ENCODE measurements at places on chromosomes 13 and 19.

DNA sequence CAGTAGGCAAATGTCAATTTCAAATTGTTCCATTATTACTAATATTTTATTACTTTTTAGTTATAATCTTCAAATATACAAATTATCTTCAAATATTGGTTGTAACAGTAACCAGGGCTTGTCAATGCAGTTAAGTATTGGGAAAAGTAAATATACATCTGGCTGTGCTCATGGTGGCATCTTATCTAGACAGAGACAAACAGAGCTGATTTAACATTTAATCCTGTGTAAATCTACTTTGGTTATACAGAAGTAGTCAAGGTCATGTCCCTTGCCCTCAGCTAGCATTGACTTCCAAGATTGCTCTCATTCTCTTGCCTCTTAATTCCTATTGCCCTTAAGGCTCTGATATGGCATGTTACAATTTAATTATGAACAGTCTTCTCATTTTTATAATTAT lies 98.4 kb upstream of the KLHL1 start:
- DNase-seq: no peak

- no peak for DNase-seq
Measured at GRCh38 chr13:98752467-98753290, at the start of gene SLC15A1. SLC15A1 (minus strand) TSS chr13:98752672; CDS start chr13:98752598, 74 bp downstream.

DNA sequence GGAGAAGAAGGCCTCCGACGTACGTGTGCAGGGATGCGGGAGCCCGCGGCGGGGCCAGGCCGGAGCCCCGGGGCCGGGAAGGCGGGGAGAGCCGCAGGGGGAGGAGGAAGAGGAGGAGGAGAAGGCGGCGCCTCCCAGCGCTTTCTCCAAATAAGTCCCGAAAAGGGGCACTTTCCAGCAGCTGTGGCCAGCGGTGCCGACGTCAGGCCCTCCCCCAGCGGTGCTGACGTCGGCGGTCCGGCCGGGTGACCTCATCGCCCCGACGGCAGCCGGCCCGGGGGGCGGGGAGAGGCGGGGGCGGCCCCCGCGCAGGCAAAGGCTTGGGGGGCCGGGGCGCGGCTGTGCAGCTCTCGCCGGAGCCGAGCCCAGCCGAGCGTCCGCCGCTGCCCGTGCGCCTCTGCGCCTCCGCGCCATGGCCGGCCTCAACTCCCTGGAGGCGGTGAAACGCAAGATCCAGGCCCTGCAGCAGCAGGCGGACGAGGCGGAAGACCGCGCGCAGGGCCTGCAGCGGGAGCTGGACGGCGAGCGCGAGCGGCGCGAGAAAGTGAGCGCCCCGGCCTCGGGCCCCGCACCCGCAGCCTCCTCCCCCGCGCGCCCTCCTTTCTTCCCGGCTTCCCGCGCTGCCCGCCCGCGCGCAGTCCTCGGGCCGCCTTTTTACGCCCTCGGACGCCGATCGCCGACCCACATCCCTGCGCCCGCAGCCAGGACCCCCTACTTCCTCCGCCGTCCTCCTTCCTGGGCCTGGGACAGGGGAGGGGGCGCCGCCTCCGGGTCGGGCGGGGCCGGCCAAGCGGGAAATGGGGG lies at the start of gene TPM4:
Gene TPM4 (plus strand): TSS at position 342 of the 804 bp plus-strand sequence. CDS start 71 bp downstream, at position 413.
- DNase-seq: peak; percentile 58

- DNase-seq: no peak
Measured at GRCh38 chr19:16569609-16570320, 2.5 kb downstream of the SLC35E1 start.

Data from hypothalamus (tissue), 51 donors.